ENCODE measurements at places on chromosomes 4 and X. TPM values are rescaled to one million over a fixed set of nuclear protein-coding genes. Genes with fewer than 3 reads are reported as not detected.

GRCh38 chr4:148126825-148127224, 315.4 kb downstream of the NR3C2 start:
- no peak for DNase-seq

Gene ZMAT1
- 1.4 TPM for total RNA-seq

GRCh38 chr4:62130230-62130629, 930.1 kb downstream of the ADGRL3 start:
- DNase-seq, result no peak

DNA sequence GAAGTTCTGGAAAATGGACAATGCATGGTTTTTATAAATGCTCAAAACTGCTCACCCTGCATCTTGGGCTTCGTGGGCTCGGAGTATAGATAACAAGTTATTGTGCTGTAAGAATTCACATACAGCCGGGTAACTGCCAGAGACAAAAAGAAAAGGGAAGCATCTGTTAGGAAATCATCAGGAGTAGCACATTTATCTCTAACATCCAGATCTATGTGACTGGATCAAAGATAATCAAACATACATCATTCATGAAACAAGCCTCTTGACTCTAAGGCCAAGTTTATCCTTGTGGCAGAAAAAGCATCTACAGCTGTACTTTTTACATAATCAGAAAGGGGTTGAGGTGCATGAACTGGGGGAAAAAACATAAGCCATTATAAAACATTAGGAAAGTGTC, 264.2 kb downstream of the PPP3CA start:
- DNase-seq, result no peak

Gene PAGE3
- not detected for total RNA-seq
